ENCODE measurements at places on chromosomes 16 and 17.

GRCh38 chr17:70677783-70678647 is 508.7 kb downstream of the KCNJ2 start:
- DNase-seq = no peak

- DNase-seq = no peak
These were observed 35.9 kb downstream of the TMEM132E start for GRCh38 chr17:34615326-34615725.

DNA sequence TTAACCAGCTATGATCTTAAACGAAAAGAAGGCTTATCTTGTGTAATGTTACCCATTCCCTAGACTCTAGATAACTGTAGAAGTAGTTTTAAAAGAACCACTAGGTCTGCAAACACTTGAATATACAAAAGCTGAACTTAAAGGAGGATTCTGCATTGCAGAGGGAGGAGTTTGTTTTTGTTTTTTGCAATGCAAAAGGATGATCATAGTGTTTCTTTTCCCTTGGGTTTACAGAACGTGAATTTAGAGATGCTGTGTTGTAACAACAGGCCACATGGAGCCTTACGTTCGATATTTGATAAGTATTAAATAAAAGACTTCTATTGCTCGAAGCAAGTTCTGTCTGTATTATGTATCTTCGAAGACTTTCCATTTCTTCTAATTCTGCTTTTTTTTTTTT is 77.6 kb downstream of the CHD9 start:
- DNase-seq = no peak

- no peak for DNase-seq
These were observed 26.1 kb upstream of the KIF2B start for GRCh38 chr17:53796642-53797041.

DNA sequence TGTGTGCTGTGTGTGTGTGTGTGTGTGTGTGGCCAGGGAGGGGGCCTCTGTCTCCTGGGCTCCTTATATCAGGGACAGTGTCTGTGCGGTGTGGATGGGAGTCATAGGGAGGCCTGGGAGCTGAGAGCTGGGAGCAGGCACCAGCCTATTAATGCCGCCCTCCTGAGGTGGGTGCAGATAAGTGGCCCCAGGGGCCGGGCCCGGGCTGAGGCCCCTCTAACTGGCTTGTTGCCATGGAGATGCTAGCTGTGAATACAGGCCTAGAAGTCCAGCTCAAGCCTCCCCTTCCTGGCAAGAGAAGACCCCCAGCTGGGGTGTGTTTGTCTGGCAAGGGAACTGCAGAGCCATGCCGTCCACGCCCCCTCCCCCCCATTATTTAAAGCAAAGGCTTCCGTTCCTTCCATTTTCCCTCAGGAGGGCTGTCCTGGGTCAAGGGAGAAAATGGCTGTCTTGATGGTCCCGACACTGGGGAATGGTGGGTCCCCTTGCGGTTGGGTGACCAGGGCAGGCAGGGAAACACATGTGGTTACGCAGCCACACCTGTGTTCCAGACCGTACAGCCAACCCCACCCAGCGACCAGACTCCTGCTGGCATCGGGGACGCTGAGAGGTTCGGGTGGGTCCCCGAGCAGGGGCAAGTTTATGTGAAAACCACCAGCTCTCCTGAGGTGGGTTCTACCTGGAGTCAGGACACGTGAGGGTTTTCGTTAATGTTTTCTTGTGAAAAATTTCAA is 141.1 kb downstream of the MRM1 start:
- DNase-seq = no peak

GRCh38 chr16:2250652-2251295 is 613 bp downstream of the ECI1 start:
- DNase-seq = no peak

GRCh38 chr17:58112970-58113631 is 29.9 kb downstream of the DYNLL2 start:
- DNase-seq = no peak

DNA sequence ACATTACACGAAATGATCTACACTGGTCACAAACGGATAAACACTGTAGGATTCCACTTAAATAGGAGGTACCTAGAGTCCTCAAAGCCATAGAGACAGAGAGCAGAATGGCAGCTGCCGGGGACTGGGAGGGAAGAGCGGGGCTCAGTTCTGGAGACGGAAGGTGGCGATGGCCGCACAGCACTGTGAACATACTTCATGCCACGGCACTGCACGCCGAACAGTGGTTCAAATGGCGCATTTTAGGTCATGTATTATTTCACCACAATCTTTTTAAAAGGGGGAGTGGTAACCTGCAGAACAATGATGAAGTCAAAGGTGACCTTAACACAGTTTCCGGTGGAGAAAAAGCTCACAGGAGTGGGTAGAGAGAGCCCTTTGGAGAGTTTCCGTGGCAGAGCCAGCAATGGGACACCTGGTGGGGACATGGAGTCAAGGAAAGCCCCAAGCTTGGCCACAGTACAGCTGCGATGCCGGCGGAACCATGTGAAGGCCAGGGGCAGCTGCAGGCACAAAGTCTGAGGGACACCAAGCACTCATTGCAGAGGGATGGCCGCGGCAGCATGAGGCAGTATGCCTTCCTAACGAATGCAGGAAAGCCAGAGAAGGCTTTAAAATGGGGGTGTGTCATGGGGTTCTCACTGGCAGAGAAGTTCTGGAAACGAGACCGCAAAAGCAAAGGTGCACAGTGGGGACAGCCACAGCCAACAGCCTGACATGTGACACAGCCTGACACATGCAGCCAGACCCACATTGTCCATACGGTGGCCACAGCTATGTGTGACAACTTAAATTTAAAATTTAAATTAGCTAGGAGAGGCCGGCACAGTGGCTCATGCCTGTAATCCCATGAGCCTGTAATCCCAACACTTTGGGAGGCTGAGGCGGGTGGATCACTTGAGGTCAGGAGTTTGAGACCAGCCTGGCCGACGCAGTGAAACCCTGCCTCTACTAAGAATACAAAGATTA is 7.3 kb downstream of the FLCN start:
- DNase-seq = no peak

- DNase-seq = no peak
These were observed 4.3 kb upstream of the XYLT1 start for GRCh38 chr16:17475104-17475503.

- DNase-seq = no peak
These were observed 19.7 kb downstream of the G6PC1 start for GRCh38 chr17:42920106-42920900.

DNA sequence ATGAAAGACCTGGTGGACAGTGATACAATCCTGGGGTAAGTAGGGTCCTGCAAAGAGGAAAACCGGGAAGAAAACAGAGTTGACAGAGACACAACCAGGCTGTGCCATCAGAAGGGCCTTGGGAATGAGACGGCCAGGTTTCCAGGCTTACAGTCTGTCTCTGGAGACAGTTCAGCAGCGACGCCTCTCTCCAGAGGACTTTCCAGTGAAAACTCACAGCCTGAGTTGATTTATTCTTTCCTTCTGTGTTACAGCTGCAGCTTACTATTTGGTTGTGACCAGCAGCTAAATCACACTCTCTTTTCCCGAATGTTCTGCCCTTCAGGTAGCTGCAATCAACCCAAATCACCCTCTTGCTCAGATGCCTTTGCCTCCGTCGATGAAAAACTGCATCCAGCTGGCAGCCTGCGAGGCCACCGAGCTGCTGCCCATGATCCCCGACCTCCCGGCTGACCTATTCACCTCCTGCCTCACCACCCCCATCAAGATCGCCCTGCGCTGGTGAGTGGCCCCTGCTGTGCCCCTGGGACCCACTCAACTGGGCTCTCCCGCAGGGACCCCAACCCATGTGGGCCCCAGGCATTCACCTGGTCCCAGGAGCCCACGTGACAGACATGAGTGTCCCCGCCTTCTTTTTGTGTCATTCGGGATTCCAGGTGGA is 209.2 kb downstream of the RPTOR start:
- DNase-seq = no peak

DNA sequence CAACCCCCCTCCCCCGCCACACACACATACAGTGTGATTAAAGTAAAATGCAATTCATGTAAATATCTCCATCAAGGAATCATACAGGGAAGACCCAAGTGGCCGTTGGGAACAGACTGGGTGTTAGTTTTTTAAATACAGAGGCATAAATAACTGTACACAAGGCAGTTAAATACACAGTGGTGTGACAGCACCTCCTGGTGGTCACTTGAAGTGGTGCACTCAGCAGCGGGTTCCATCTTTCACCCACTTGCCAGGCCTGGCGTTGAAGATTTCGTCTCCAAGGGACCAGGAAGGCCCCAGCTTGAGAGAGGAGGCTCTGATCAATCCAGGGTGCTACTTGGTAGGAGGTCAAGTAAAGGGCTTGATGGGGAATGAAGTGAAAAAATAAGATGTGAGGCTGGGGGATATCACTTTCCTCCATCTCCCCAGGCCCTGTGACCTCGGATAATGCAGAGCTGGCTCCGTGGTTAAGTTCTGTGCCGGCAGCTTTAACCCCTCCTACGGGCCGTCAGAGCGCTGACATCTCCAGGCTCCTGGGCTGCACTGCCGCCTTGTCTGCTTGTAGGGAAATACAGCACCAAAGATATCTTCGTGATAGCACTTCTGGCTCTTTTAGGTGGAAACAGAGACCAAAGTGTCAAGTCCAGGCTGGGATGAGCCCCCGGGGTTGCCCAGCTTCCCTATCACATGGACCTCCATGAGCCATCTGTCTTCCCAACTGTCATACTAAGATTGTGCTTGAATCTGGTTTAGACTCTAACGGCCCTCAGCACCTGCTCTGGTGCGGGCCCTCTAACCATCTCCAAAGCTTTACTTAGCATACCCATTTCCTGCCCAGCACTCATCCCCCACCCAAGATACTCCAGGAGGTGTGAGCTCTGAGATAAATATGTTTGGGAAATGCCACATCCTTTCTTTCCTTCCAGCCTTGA is 20.7 kb downstream of the LGALS9 start:
- DNase-seq = no peak

GRCh38 chr17:64709481-64709880 is 47.4 kb upstream of the SMURF2 start:
- no peak for DNase-seq

DNA sequence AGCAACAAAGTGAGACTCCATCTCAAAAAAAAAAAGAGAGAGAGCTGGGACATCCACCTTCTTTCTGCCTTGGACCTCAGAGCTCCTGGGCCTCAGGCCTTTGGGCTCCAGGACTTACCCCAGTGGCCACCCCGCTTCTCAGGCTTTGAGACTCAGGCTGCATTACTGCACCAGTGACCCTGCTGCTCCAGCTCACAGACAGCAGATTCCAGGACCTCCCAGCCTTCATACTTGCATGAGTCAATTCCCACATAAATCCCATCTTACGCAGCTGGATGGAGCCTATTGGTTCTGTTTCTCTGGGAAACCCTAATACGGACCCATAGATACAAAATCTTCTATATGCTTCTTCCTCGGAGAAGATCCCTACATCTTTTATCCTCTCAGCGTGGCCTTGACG is 2.1 kb upstream of the CEP295NL start:
- no peak for DNase-seq
